Smooth muscle cell of the brain vasculature (primary cell): ENCODE measurements at places on chromosomes 7 and 10.
A peak's percentile ranks its signal among the peaks of the same experiment; 100 is the strongest.

DNA sequence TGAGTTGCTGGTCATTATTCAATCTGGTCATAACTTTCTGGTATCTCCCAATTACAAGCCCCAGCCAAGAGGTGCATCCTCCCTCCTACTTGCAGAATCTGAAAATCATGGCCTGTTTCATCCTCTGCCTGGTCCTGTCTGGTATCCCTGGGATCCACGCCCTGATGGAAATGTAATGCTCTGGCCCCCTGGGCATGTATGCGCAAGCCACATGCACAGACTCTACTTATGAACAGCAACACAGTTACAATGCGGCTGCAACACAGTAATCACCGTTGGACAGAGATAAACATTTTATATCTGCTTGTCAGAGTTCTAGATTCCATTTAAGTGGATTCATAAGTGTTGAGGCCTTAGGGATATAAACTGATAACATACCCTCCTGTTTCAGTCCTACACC lies 117.8 kb upstream of the ABI1 start:
- no peak for DNase-seq

- no peak for DNase-seq
Measured at GRCh38 chr7:118053353-118053752, 130.6 kb upstream of the LSM8 start.

GRCh38 chr10:17213646-17214349 lies 12.3 kb upstream of the TRDMT1 start:
- DNase-seq, result no peak

DNA sequence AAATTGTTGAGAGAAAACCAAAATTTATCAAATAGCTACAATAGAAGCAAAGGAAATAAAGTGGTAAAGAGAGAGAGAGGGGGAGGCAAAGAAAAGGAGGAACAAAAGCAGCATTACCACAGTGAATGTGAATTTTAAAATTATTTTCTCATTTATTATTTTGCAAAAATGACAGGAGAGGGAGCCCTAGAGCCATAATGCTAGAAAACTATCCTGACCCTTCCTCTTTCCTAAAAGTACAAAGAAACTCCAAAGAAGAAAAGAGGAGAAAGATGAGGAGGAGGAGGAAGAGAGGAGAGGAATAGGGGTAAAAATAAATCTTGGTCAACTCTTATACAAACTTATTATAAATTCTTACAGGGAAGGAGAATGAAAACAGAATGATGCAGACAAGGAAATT lies 921.5 kb downstream of the NRG3 start:
- DNase-seq, result no peak

- DNase-seq, result no peak
Measured at GRCh38 chr7:20296444-20296843, 34.3 kb upstream of the ITGB8 start.

GRCh38 chr7:64653721-64654401 lies 12.1 kb upstream of the ZNF107 start:
- no peak for DNase-seq

GRCh38 chr7:99141841-99142726 lies 1.8 kb downstream of the SMURF1 start:
- no peak for DNase-seq

DNA sequence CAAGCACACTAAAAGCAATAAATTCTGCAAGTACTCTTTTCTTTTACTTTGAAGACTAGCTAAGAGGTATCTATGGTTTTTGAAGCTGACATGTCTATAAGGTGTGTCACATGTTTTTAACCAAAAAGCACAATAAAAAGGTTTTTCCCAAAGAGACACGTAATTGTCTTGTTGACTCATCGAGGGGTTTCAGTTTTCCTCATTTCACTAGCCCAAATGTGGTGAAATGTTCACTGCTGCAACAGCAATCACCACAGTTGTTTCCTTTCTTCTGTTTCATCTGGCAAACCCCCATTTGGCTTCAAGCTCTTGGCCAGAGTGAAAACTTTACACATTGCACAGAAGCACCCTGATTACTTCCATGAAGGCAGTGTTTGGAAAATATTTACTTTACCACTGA lies 3.8 kb upstream of the HOXA4 start:
- no peak for DNase-seq

- peak; percentile 49 for DNase-seq
Measured at GRCh38 chr7:143884969-143885559, 16.9 kb downstream of the TCAF1 start.

- DNase-seq, result no peak
Measured at GRCh38 chr7:75716992-75717626, 21.6 kb downstream of the HIP1 start.

GRCh38 chr7:30029696-30030095 lies 1.5 kb downstream of the PLEKHA8 start:
- DNase-seq, result no peak

DNA sequence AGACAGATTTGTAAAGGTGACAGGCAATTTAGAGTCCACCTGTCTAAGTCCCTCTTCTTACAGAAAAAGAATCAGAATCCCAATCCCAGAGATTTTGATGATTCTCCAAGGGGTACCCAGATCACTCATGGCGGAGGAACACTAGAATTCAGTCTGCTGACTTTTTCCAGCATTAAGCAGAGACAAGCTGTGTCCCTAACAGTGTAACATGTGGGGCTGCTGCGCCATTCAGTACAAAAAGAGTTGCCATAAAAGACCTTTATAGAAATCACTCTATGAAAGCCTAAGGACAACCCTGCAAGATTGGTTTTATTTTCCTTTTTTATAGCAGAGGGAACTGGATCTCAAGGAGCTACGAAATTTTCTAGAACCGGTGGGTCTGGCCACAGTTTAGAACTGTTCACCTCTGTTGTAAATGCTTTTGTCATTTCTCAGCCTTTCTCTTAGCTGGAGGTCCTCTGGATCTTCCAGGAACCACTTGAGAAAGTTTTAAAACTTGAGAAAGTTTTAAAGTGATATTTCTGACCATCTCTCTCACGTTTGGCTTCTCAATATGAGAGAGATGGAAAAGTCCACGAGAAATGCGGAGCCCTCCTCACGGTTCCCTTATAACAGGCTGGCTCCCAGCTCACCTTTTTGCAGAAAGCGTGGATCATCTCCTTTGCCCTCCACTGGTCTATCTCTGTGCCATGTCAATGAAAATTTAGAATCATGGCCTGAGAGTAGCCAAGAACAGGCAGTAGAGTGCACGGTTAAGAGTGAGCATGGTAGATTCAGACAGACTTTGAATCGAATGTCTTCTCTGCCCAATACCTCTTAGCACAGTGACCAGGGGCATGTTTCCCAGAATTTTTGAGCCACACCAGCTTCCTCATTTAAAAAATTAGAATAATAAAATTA lies 826 bp downstream of the GIMAP7 start:
- DNase-seq, result no peak

DNA sequence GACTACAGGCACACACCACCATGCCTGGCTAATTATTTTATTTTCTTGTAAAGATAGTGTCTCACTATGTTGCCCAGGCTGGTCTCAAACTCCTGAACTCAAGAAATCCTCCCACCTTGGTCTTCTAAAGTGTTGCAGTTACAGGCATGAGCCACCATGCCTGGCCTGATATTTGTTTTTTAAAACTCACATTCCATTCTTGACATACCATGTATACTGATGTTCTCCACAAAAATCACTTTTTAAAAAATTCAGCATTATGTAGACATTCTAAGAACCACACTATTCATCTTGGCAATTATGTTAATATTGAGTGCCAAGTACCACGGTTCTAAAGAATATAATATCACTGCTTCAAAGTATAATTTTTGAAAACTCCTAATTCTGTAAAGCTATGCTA lies 43.5 kb downstream of the IDE start:
- no peak for DNase-seq

- no peak for DNase-seq
Measured at GRCh38 chr10:90023950-90024349, 322.6 kb downstream of the KIF20B start.

GRCh38 chr7:20793248-20793647 lies 6.6 kb upstream of the SP8 start:
- DNase-seq, result no peak

DNA sequence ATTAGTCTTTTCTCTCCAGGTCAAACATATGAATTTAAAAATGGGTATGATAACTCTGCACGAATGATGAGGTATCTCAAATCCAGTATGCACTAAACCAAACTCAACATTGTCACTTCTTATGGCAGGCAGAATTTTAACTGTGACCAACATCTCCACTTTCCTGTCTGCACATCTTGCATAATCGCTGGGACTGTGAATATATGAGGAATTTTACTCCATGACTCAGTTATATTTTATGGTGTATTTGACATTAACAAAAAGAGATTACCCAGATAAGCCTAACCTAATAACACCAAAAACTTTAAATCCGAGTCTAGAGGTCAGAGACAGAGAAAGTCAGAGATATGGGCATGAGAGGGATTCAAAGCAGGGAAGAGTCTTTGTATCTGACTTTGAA lies 454.5 kb upstream of the SEMA3D start:
- DNase-seq, result no peak

- DNase-seq, result no peak
Measured at GRCh38 chr10:123808906-123809305, 82.7 kb downstream of the CPXM2 start.

- DNase-seq, result no peak
Measured at GRCh38 chr7:125253452-125254190, 324.0 kb upstream of the POT1 start.

DNA sequence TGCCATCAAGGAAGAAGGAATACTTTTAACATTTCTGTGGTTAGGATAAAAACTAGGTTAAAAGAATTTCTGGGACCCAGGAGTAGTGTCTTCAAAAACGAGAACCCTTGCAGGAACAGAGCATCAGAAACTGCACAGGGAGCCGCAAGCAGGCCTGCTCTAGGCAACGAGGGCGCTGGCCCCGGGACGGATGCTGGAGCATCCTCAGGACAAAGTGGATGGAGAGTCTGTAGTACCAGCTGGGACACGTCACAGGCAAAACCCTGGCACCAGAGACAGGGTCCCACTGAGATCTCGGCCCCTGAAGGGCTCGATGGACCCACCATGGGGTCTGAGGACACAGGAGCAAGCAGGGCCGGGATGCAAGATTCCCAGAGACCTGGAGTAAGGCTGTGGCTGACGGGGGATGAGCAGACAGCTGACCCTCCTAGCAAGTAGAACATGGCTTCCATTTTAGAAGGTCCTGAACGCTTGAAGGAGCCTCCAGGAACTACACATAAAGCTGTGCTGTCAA lies 106.6 kb downstream of the GALNT11 start:
- DNase-seq, result no peak

DNA sequence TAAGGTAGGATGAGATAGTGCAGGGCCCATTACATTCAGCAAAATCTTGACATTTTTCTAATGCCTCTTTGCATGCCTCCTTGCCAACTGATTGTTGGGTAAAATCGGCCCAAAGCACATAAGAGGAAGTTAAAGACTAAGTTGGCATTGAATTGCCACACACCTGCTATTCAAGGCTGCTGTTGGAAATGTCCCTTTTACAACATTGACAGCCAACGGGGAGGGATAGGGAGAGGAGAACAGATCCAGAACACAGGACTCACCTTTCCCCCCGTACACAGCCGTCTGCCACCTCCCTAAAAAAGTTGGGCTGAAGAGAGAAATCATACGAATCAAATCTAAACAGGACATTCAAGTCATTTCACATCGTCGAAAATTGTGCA lies 695 bp downstream of the FAM237B start:
- DNase-seq, result no peak

DNA sequence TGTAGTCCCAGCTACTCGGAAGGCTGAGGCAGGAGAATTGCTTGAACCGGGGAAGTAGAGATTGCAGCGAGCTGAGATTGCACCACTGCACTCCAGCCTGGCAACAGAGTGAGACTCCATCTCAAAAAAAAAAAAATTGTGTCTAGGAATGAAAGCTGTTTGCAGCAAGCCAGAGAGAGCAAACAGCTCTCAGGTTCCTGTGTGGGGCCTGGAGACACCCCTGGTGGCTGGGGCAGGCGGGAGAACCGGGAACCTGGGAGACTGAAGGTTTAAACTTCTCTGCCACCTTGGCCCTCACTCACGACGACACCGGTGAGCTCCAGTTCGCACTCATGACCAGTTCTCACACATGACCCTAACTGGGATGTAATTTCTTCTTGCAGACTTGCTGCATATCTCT lies 13.2 kb upstream of the UNCX start:
- DNase-seq, result no peak

- no peak for DNase-seq
Measured at GRCh38 chr7:73896454-73896853, 35.5 kb downstream of the TMEM270 start.

DNA sequence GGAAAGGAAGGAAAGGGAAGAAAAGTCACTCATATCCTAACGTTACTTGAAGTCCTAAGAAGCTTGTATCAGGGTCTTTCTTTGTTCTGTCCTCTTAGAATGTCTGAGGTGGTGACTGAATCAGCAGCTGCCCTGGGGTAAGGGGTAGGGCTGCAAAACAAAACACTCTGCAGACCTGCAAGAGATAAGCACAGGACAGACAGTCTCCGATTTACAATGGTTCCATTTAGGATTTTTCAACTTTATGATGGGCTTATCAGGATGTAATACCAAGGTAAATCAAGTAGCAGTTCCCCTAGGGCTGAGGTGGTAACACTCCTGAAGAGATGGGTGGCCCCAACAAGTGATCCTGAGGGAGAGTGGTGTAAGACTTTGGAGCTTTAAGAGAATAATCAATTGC lies 16.5 kb downstream of the KDM7A start:
- DNase-seq, result no peak

GRCh38 chr10:75857269-75857846 lies 425.9 kb downstream of the LRMDA start:
- no peak for DNase-seq

DNA sequence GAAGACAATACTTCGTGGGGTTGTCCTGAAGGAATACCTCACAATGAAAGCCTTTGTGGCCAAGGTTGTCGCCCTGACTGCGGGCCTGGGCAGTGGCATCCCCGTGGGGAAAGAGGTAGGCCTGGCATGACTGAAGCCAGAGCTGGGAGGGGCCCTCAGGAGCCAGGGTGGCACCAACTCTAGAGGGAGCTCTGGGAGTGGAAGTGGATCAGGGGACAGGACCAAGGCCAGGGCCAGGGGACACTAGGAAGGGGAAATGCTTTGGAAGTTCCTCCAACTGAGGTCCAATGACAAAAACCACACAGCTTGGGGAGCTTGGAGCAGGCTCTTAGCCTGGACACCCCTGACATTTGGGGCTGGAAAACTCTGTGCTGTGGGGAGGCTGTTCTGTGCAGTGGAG lies 5.8 kb downstream of the CLCN1 start:
- DNase-seq, result no peak

- no peak for DNase-seq
Measured at GRCh38 chr7:159198016-159198724, 53.5 kb upstream of the VIPR2 start.

DNA sequence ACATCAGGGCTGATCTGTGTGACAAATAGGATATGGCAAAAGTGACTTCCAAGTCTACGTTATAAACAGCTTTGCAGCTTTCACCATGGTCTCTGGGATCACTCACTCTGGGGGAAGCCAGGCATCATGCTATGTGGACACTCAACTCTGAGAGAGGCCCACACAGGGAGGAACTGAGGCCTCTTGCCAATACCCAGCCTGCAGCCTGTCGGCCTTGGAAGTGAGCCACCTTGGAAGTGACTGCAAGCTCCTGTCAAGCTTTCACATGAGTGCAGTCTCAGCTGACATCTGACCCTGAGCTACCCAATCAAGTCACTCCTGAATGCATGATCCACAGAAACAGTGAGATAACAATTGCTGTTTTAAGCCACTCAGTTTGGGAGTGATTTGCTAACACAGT lies 56.5 kb downstream of the MMRN2 start:
- no peak for DNase-seq
